ENCODE measurements at places on chromosomes 13 and 19.

- DNase-seq, result peak; percentile 67
Observed at GRCh38 chr13:97328222-97328790, 105.7 kb upstream of the RAP2A start.

GRCh38 chr13:24129914-24130774, 30.4 kb upstream of the SPATA13 start:
- no peak for DNase-seq

GRCh38 chr13:46012404-46012803, 40.1 kb downstream of the ZC3H13 start:
- no peak for DNase-seq

DNA sequence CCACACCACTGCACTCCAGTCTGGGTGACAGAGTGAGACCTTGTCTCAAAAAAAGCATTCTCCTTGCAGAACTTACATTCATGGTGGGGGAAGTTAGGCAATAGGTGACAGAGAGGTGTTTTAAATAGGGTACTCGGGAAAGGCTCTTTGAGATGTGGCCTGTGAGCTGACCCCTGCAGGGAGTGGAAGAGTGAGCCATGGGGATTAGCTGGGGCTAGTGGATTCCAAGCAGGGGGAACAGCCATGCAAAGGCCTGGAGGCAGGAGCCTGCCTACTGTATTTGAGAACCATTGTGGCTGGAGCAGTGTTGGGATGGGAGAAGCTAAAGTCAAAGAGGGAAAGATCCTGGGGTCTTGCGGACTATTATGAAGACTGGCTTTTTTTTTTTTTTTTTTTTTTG, 3.9 kb upstream of the DMKN start:
- DNase-seq, result no peak

DNA sequence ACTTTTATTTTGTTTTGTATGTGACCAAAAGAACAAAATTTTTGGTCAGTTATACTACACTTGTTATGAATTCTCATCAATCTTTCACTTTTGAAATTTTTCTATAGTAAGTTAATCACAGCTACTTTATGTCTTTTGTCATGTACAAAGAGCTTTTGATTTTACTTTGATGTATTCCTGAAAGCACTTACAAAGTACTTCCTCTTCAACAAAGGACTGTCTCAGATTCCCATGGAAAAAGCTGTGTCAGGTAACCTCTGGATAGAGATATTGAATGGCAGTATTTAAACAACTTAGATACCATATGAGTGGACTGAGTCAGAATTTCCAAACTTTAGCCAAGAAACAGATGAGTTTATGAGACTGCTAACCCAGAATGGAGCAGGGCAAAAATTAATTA, 689.3 kb upstream of the ATXN8OS start:
- no peak for DNase-seq

DNA sequence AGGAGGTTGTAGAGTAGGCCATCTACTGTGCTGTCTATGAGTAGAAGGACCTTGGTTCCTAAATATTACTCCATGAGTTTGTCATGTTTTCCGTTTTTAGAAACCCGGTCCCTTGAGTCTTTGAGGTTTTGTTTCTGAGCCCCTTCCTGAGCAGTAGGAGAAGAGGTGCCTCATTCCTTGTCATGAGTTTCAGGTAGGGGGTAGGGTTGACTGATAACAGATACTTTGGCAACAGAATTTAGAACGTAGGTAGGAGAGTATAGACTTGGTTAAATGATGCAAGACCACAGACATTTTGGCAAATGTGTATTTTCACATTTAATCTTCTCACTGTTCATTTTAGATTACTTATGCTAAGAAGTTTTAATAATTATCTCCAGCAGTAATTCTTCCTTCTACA, 24.6 kb downstream of the LMO7 start:
- DNase-seq, result no peak

GRCh38 chr13:23460921-23461320, 27.4 kb upstream of the SACS start:
- DNase-seq, result no peak

DNA sequence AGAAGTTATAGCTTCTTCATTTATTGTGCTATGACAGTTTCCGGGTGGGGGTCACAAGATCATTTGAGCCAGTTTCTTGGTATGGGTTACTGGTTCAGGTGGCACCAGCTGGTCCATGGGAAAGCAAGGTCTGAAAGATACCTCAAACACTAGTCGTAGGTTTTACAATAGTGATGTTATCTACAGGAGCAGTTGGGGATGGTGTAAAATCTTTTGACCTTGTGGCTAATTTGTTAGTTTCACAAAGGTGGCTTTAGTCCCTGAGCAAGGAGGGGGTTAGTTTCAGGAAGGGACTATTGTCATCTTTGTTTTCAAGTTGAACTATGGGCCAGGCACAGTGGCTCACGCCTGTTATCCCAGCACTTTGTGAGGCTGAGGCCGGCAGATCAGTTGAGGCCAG, 24.6 kb downstream of the CHST8 start:
- DNase-seq, result no peak

DNA sequence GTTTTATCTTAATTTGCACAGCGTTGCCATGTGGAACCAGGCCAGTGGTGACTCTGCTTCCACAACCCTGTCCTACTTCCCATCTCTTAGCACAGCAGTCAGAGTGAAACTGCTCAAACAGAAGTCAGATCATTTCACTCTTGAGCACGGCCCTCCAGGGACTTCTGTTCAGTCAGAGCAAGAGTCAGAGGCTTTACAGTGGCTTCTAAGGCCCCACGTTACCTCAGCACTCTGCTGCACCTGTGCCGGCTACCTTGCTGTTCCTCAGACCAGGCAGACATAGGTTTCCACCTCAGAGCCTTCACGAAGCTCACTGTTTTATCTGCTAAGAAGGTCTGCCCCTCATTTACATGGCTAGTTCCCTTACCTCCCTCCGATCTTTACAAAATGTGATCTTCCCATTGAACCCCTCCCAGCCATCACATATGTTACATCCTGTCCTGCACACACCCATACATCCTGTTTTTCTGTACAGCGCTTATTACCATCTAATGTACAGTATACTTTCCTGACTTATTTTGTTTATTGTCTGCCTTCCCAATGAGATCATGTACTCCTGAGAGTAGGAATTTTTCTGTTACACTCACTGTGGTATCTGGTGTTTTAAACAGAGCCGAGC, 41.6 kb downstream of the TM9SF2 start:
- no peak for DNase-seq

GRCh38 chr13:109785141-109785891, 1.1 kb downstream of the IRS2 start:
- peak; percentile 73 for DNase-seq

DNA sequence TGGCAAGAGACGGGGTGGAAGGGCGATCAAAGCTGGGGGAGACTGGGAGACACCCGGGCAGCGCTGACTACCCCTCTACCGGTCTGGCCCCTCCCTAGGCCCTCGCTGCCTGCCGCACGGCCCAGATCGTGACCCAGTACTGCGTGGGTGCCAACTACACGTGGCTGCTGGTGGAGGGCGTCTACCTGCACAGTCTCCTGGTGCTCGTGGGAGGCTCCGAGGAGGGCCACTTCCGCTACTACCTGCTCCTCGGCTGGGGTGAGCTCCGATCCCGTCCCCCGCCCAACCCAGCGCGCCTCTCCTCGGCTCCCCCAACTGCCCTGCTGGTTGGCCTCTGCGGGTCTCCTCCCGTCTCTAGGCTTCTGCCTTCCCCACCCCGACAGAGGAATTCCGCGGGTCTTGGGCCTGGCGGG, 8.8 kb downstream of the GIPR start:
- DNase-seq, result no peak

DNA sequence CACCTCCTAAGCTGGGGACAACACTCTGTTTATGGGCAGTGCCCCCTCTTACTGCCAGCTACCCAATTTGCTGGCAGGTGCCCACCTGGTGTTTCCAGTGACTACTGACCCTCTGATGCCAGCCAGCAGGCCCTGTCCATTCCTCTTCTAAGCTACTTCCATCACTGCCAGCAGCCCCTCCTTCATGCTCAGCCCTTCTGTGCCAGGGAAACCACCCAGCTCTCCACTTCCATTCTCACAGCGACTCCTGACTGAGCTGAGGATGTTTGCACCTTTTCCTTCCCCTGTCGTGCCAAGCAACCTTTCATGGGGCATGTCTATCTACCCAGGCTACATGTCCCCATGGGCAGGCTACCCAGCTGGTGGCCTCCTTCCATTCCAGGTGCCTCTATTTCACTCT, 24.0 kb upstream of the ZNF492 start:
- DNase-seq, result no peak

GRCh38 chr19:4474514-4475022, 2.5 kb downstream of the HDGFL2 start:
- DNase-seq, result no peak

GRCh38 chr13:33119856-33120543, 103.8 kb downstream of the KL start:
- no peak for DNase-seq

- DNase-seq, result no peak
Observed at GRCh38 chr13:41468631-41469030, 11.3 kb downstream of the RGCC start.

DNA sequence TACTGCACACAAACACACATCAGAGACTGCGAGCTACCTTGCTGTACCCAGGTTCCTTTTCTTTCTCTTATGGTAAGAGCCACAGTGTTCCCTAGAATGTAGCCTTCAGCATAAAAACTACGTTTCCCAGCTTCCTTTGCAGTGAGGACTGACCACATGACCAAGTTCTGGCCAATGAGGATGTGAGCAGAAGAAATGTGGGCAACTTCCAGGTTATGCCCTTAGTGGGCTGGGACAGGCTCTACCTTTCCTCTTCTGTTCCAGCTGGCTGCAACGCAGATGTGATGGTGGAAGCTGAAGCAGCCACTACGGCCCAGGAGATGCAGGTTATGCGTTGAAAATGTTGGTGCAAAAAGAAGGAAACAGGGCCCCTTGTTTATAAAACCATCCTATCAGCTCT, 27.5 kb downstream of the VRK3 start:
- DNase-seq, result peak; percentile 61

- DNase-seq, result no peak
Observed at GRCh38 chr19:42176649-42176989, 40.9 kb downstream of the DEDD2 start.

DNA sequence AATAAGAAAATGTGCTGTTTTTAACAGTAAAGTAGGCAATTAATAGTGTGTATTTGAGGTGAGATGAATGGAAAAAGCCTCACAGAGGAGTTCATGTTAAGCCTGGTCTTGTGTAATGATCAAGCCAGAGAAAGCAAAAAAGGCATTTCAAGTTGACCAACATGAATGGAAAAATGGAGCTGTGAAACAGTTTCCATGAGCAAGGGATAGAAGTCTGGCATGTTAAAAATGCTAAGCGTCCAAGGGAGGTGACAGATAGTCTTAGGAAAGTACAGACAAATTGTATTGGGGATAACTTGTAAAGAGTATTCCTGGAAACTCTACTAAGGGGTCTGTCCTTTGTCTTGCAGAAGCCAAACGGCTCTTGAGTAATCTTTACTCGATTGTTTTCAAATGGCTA, 506.8 kb upstream of the ATXN8OS start:
- DNase-seq, result no peak

- no peak for DNase-seq
Observed at GRCh38 chr13:34294483-34295129, 476.7 kb downstream of the RFC3 start.

- DNase-seq, result peak; percentile 28
Observed at GRCh38 chr19:19120308-19121231, 17.7 kb downstream of the TMEM161A start.

DNA sequence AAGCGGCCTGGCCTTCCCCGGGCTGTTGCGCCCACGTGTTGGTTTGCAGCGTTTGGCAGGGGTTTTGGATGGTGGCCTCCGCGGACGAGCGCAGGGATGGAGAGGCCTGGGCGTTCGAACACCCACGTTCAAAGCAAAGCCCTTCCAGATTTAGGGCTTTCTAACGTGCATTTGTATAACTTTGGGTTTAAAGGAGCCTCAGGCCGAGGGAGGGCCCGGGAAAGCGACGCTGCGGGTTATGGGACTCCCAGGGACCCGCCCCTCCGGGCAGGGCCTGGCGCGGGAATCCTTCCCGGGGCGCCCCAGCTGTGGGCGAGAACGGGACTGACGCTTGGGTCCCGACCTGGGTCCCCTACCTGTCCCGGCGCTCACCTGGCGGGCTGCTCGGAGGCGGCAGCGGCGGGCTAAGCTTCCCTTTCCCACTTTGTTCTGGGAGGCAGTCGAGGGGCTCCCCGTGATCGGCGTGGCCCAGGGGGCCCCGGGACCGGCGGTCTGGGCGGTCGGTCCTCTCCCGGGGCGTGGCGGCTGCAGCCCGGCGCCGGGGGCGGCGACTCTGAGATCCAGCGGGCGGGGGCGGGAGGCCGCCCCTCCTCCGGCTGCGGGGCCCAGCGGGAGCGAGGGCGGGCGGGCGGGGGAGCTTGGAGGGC, at the start of gene FBXO17:
FBXO17 (minus strand) TSS at position 529 of the 647 bp plus-strand sequence. CDS start 25,423 bp downstream, outside the sequence.
- DNase-seq, result peak; percentile 89

- DNase-seq, result peak; percentile 69
Observed at GRCh38 chr19:51552996-51553725, 17.9 kb upstream of the ZNF175 start.

GRCh38 chr13:100231176-100231575, 142.3 kb downstream of the PCCA start:
- no peak for DNase-seq

DNA sequence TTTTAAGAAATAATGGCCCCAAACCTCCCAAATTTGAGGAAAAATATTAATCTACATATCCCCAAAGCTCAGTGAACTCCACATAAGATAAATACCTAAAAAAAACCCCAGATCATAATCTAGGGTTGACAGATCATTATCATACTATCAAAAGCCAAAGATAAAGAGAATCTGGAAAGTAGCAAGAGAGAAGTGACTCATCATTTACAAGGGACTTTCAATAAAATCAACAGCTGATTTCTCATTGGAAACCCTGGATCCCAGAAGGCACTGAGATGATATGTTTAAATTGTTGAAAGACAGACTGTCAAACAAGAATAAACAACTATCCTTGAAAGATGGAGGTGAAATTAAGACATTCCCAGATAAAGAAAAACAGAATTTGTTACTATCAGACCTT, 199.3 kb downstream of the KCNRG start:
- no peak for DNase-seq

Measured in Caki2 (cell line).